Activated CD4-positive, alpha-beta T cell treated with anti-CD3 and anti-CD28 coated beads for 36 hours (primary cell): ENCODE measurements at places on chromosomes 3 and 15. TPM values are rescaled to one million over a fixed set of nuclear protein-coding genes. Genes with fewer than 3 reads are reported as not detected.

ARL8B gene
- 45.1 TPM for total RNA-seq

CFAP100 gene
- not detected for total RNA-seq

TMF1 gene
- total RNA-seq, result 34.1 TPM

LINGO1 gene
- not detected for total RNA-seq

UQCC5 gene
- total RNA-seq, result 12.7 TPM

GABRA5 gene
- total RNA-seq, result not detected

PPARG gene
- total RNA-seq, result 1.1 TPM

GRIP2 gene
- total RNA-seq, result not detected

NR1D2 gene
- total RNA-seq, result 2.4 TPM

OSBPL10 gene
- 11.8 TPM for total RNA-seq

ERICH6 gene
- not detected for total RNA-seq

DZIP1L gene
- not detected for total RNA-seq

ARGFX gene
- total RNA-seq, result not detected

SYNPR gene
- not detected for total RNA-seq

TYRO3 gene
- 2.3 TPM for total RNA-seq

MASP1 gene
- not detected for total RNA-seq

ADAMTS17 gene
- 0.49 TPM for total RNA-seq

PCYT1A gene
- 41.8 TPM for total RNA-seq

PARP9 gene
- total RNA-seq, result 46.0 TPM

NAALADL2 gene
- not detected for total RNA-seq

ANKRD34C gene
- not detected for total RNA-seq

SEMA6D gene
- not detected for total RNA-seq

SLC9C1 gene
- total RNA-seq, result not detected

CLSTN2 gene
- not detected for total RNA-seq

PRSS50 gene
- total RNA-seq, result not detected

SMCO1 gene
- not detected for total RNA-seq

DUOXA2 gene
- total RNA-seq, result not detected

C3orf49 gene
- total RNA-seq, result not detected

MYL3 gene
- not detected for total RNA-seq

FBLN2 gene
- not detected for total RNA-seq

SLC9A9 gene
- total RNA-seq, result 1.4 TPM

SPRED1 gene
- total RNA-seq, result 0.90 TPM

SLC22A14 gene
- not detected for total RNA-seq

RBPMS2 gene
- total RNA-seq, result not detected
